Hematopoietic multipotent progenitor cell (in vitro differentiated cells): ENCODE measurements at places on chromosomes 2 and 18. TPM values are rescaled to one million over a fixed set of nuclear protein-coding genes. Genes with fewer than 3 reads are reported as not detected.

- DNase-seq: no peak
Measured at GRCh38 chr2:120486946-120487345, 141.0 kb downstream of the INHBB start.

- no peak for DNase-seq
Measured at GRCh38 chr2:211534632-211535031, 978.2 kb downstream of the CPS1 start.

DNA sequence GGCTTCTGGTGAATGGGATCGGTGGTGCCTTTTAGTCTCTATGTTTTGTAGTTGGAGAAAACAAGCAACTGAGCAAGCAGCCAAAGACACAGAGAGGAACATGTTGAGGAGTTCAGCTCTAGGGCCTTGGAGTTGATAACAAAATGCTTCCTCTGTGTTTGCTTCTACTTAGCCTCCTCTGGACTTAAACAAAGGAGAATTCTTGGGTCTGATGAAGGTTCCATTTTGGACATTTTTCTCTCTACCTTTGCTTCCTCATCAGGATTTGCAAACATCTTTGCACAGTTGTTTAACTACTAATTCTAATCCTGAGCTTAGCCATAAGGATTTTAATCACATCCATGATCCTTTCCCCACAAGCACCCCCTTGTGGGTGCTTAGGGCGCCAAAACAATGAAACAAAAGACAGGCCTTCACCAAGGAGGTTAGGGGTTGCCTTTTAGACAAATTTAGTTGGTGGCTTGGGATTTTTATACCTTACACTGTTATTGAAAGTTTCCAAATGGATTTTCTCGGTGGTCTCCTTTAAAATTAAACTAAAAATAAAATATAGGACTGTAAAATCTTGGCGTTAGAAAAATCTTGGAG is 148.5 kb upstream of the SATB2 start:
- no peak for DNase-seq

- DNase-seq: no peak
Measured at GRCh38 chr18:69974365-69974764, 26.7 kb upstream of the CD226 start.

DNA sequence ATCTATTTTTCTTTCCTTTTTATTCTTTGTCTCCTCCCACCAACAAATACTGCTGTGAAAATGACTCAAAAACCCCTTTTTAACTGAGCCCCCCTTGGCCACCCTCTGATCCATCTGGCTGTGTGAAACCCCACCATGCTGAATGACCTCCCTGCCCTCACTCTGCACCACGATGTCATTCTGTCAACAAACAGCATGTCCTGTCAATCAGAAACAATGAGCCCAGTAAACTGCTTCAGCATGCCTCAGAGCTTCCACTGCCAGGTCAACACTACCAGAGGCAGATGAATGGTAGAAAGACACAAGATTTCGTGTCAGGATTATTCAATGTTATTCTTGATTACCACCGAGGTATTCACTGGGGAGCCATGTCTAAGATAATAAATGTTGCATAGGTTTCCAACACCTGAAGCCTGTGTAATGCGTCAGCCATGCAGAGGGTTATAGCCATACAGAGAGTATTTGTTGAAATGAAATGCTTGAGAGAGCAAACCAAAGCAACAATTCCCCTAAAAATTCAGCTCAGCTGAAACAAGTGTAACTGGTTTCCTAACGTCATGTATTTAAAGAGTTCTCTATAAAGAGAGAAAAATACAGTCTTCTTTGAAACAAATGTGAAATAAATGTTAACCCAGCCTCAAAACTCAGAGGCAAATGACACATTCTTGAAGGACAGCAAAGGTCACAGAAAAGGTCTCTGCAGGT is 76.7 kb downstream of the LRP2 start:
- no peak for DNase-seq

- DNase-seq: no peak
Measured at GRCh38 chr2:204116159-204116792, 179.7 kb downstream of the ICOS start.

DNA sequence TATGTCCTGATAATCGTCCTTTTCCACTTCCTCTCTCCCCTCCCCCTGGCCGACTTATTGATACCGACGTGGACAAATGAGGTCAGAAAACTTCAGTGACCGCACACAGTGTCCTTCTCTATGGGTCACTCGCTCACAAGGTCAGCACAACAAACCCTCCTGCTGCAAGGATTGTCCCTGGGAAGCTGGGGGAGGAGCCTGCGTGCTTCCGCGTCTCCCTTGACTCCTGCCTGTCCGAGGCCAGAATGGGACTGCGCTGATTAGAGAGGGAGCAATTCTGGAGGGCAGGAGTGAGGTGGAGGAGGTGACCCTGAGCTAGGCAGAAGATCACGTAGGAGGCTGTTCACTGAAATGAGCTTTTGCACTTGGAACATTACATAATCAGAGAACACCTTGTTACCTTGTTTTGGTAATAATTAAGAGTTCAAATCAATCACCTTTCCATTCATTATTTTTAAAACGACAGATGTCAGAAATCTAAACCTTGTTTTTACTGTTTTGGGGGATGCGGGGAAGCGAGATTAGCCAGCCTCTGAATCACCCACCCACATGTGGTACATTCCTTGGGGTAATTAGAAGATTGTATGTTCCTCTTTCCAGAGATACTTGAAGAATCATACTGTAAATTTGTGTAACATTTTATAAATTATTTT is 70.6 kb downstream of the CTAGE1 start:
- DNase-seq: peak; percentile 12

- no peak for DNase-seq
Measured at GRCh38 chr2:181574321-181574720, 82.6 kb downstream of the CERKL start.

GRCh38 chr2:240912878-240913809 is 7.0 kb downstream of the CROCC2 start:
- no peak for DNase-seq

- DNase-seq: peak; percentile 84
Measured at GRCh38 chr2:96773922-96774321, 13.2 kb downstream of the CNNM4 start.

DNA sequence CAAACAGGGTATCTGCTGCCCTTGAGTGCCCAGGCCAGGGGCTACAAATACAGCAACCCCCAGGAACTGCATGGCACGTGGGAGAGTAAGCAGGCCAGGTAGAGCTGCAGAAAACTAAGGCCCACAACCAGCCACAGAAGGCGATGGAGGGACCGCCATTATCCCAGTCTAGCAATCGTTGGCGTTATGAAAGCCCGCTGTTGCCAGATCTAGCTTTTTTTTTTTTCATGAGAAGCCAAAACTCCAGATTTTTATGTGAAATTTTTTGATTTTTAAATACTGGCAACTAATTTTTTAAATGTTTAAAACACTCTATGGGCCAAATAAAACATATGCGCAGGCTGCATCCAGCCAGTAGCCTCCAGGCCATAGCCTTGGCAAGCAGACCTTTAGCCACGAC is 59.8 kb downstream of the DNMT3A start:
- DNase-seq: no peak

GRCh38 chr2:26352892-26353291 is 6.3 kb upstream of the ADGRF3 start:
- no peak for DNase-seq

- no peak for DNase-seq
Measured at GRCh38 chr2:134648586-134648985, 70.2 kb downstream of the TMEM163 start.

DNA sequence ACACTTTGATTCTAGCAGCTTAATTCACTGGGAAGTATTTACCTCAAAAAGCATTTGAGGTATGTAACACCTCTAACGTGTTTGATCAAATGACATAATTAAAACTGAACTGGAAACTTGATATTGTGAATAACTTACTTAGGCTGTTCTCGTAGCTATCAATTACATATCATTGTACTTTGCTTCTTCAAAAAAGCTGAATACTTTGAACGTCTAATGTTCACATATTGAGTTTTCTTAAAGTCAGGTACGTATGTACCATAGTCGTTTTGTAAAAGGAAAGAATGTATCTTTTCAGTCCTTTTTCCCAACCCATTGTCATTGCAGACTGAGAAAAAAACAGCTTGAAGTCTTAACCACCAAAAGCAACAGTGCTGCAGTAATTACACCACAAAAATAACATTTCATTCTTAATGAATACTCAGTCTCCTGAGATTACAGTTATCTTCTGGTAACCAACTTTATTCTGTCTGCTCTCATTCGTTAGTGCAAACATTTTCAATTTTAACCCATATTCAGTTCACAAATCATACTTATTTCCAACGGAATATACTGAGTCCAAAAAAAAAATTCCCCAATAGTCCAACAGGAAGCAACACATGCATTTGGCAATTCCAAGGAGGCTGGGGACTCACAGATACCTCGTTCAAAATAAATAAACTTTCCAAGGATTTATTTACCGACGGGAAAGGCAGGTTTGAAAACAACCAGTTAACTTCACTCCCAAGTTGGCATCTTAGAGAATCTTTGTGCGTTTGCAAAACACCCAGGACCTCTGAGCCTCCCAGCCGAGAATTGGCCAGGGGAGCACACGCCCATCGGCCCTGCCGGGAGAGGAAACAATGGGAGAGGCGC is 1.1 kb downstream of the CHN1 start:
- no peak for DNase-seq

DNA sequence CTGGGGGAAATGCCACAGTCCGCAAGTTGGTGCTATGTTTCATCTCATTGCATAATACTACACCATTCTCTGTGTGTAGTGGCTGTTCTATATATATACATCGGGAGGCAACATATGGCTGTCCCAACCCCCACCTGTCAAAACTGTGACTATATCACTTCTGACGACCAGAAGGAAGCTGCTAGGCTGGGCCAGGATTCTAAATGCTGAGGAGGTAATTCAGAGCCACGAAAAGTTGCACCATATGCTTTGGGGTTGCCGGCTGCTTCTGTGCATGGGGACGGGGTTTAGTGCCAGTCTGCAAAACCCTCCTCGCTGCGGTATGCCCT is 117.3 kb downstream of the MSH2 start:
- DNase-seq: no peak

- DNase-seq: peak; percentile 3
Measured at GRCh38 chr2:146506851-146507250, 1338.0 kb upstream of the ACVR2A start.

- DNase-seq: no peak
Measured at GRCh38 chr2:217160103-217160743, 300.4 kb upstream of the TNP1 start.

DNA sequence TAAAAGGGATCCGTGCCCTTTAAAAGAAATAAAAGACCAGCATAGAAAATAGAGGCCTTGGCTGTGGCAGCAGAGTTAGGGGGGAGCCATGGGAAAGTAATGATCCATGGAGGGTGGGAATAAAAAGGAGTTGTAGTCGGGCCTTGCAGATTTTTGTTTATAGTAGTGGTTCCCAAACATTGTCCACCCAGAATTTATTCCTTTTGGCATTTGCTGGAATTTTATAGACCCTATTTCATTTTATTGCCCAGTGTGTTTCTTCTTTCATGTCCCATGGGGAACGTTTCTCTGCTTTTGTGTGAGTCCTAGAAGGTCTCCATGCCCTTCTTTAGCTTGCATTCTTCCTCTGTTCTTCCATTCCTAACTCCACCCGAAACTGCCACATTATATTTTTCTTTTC is 222.2 kb downstream of the LTBP1 start:
- no peak for DNase-seq

DNA sequence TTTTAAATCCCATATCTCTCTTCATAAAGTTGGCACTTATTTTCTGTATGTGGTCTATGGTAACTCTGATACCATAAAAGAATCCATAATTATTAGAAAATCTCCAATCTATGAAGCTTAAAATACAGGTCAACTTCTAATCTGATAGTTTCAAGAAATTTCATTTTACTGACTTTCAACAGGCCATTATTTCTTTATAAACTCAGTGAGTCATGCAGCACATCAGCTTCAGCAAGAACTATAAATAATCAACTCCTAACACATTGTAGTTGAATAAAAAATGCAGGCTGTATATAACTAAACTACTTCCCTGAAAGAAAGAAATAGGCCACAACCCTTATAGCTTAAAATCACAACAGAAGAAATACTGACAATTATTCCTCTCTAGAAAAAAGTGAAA is 204.3 kb upstream of the CCDC150 start:
- DNase-seq: no peak

DNA sequence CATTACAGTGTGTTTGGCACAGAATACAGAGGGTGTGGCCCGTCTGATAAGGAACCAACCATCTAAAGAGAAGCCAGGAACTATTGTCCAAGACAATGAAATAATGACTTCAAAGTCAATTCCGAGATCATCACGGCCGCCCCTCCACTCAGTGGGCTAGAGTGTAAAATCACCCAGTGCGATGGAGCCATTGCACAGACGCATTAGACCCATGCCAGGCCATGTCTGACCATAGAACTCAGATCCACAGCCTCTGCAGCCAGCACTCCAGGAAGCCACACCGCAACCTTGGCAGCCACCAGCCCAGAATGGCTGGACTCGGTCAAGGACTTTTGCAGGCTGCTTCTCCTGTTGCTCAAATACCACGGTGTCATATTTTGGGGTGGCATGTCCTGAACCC is 835.7 kb downstream of the DCDC2C start:
- DNase-seq: no peak

DNA sequence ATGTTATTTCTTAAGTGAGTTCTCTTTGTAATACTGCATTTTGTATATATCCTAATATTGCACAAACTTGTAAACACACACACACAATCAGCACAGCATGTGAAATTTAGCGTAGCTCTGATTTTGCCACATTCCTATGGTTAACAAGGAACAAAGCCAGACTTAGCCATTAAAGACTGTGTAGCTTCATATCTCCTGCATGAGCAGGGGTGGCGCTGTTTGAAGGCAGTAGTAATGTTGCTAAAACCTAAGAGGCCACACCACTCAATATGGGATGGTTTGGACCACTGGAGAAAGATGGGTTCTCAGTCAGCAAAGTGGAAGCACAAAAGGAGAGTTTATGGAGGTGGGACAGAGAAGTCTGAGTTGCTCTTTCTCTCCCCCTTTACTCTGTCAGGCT is 61.1 kb upstream of the RND3 start:
- no peak for DNase-seq

GRCh38 chr2:210227290-210228088 is 2.2 kb upstream of the ACADL start:
- no peak for DNase-seq

DNA sequence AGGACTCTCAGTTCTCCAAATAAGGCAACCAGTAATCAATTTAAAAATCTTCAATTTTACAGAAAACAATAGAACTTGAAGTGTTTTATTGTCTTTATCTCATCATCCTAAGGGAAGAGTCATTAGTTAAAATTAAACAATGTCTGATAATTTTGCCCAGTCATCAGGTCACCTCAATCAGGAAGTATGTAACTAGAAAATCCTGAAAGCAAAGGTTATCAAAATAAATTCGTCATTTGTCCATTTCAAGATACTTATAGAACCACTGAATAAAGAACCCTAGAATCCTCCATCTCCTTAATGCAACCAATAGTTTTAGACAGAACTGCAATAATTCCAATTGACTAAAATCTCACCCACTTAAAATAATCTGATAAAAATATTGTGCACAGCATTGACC is 115.2 kb downstream of the NCKAP5 start:
- no peak for DNase-seq

The TXNDC2 gene
- total RNA-seq: not detected

The CHST9 gene
- total RNA-seq: not detected

The TWIST2 gene
- total RNA-seq: not detected

The MAB21L4 gene
- total RNA-seq: not detected

The CNDP1 gene
- total RNA-seq: not detected

The CKAP2L gene
- total RNA-seq: 0.81 TPM

The SCG2 gene
- not detected for total RNA-seq
